Right forelimb (tissue), 1 donor: ENCODE measurements at places on chromosomes 13 and 19.
A peak's percentile ranks its signal among the peaks of the same experiment; 100 is the strongest.

GRCh38 chr13:45809801-45810394, 41.7 kb downstream of the SIAH3 start:
- no peak for DNase-seq

- DNase-seq: no peak
Observed at GRCh38 chr19:18021121-18021755, 13.3 kb downstream of the ARRDC2 start.

- no peak for DNase-seq
Observed at GRCh38 chr19:46390866-46391265, 22.5 kb downstream of the CCDC8 start.

DNA sequence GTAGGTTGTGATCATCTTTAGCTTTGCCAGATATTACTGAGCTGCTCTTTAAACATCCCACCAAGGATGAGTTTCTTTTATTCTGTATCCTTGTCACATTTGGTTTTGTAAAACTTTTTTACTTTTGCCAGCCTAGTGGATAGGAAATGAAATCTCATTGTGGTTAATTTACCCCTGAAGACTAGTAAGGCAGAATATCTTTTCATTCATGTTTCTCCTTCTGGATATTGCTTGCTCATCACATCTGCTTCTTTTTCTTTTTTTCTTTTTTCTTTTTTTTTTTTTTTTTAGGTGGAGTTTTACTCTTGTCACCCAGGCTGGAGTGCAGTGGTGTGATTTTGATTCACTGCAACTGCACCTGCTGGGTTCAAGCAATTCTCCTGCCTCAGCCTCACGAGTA, 31.3 kb downstream of the SIPA1L3 start:
- no peak for DNase-seq

DNA sequence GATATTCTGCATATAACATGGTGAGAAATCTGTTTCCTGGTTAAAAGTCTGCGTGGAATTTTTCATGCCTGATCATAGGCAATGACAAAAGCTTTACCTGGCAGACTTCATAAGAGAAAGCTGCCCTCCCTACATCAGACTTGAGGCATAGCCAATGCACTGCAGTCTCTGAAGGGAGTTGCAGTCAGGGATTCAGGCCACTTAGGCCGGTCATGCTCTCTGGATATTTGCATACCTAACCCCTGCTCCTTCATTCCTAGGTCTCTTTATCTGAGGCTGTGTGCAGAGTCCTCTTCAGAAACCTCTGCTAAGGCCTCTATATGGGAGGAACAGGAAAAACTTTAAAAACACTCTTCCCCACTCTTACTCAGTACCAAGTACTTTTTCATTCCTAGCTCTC, 287.4 kb downstream of the PCDH17 start:
- DNase-seq: no peak

DNA sequence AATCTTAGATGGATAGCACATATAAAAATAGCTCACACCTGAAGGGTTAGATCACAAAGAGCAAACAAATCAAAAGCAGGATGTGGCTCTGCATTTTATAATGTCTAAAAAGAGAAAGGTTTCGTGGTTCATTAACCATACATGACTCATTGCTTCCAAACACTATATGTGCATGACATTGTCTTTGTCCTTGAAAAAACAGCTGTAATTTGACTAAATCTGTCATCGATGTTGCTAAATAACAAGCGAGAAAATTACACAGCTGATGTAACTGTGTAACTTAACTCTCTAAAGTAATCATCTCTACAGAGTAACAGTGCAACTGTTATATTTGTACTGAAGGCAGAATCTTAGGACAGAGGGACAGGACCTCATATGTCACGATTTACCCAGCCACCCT, 383.1 kb upstream of the GPC6 start:
- no peak for DNase-seq

DNA sequence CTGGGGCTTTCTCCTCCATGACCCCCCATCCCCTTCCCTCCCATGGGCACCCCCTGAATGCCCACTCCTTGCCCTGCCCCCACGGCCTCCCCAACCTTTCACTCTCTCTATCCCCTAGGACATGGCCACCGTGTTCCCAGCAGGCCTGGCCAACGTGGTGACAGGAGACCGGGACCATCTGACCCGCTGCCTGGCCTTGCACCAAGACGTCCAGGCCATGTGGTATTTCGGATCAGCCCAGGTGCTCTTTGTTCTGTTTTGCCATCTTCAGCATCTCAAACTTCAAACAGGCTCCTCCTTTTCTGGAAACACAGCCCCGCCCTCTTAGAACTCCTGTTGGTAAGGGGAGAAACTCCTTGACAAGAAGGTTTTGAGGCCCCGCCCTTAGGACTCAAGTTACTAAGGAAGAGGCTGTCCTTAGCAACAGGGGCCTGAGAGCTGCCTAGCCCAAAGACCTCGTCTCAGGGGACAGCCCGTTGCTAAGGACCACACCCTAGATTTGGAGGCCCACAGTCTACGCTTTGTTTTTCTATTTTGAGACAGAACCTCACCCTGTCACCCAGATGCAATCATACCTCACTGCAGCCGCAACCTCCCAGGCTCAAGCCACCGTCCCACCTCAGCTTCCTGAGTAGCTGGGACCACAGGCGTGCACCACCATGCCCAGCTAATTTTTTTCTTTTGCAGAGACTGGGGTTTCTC, 5.1 kb upstream of the FLT3LG start:
- DNase-seq: peak; percentile 75

DNA sequence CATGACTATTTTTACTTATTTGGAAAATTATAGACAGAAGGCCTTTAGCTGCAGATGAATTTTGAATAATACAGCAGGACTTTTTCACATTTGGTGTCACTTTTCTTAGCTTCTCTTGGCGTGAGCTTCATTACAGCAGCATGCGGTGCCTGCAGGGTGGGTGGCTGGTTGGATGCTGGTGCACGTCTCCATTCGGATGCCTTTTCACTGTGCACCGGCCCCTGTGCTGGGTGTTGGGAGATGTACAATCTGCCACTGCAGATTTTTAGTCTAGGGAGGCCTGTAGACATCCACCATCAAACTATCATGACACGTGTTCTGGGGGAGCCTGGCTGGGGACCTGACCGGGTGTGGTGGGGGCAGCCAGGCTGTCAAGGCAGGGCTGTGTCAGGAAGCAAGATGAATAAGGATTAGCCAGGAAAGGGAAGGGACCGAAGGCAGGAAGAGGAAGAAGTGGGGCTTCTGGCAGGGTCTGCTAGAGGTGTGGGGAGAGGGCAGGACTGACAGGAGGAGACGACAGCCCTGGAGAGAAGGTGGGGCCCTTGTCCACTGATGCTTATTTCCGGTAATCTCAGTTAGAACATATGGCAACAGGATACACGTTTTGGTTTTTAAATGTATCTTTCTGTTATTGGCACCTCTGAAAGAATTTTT, 88.8 kb downstream of the ARHGEF7 start:
- no peak for DNase-seq

GRCh38 chr13:44819245-44819644, 170.0 kb downstream of the NUFIP1 start:
- no peak for DNase-seq

GRCh38 chr13:34437873-34438272, 504.2 kb upstream of the NBEA start:
- DNase-seq: no peak
